LNCaP clone FGC (cell line): ENCODE measurements at places on chromosomes 1 and 21.

DNA sequence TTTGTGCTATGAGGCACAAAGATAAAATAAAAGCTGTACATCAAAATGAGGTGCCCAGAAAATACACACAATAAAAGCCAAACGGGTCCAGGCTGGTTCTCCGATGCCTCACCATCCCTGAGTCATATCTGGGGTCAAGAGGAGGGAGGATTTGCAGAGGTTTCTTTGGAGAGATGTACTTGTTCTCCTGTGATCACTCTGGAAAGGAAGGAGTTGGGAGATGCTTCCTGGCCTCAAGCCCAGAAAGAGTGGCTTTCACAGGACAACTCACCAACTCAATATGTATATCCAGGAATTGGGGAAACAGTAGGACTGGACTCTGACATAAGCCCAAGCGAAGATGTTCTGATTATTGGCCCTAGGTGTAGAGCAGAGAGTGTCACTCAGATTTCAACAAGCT, 51.9 kb downstream of the DIPK1A start:
- no peak for DNase-seq

- no peak for DNase-seq
These were observed 72.0 kb downstream of the ST6GALNAC5 start for GRCh38 chr1:76939050-76939816.

DNA sequence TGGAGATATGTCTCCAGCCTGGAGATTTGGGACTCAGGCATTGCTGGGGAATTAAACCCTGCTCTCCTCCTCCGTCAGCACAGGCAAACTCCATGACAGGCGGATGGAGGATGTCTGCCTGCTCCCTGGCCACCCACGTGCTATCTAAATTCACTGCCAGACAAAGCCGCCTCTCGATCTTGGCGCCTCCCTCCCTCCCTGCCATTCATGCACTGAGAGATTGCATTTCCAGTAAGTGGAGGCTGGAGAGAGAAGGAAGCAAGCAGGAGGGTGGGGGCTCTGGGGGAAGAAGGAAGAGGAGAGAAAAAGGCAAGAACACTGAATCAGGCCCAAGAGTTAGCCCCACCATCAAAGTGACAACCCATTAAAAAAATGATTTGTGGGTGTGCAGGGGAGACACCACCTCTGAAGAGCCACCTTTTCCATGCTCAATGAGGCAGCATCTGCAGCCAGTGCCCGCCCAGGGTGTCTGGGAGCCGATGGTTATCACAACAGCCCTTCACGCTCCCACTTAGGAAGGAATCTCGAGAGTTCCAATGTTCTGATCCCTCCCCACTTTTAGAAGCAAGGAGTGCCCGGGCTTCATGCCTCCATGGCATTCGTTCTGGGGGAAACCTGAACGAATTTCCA, 183.0 kb downstream of the HIVEP3 start:
- DNase-seq: no peak

DNA sequence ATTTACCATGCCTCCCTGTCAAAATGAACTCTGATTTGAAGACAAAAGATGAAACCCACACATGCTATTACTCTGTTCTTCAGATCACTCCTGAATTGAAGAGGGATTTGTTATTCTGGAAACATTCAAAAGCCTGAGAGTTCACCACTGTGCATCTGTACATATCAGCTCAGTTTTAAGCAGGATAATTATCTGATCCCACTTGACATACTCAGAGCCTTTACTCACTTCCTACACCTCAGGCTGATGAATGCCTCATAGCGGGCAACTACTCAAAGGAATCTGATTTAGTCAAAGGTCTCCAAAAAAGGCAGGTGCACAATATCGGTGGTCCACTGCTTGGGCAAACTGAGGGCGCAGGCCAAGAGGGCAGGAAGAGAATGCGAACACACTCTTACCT, 47.5 kb upstream of the LPAR3 start:
- DNase-seq: no peak

GRCh38 chr1:4010284-4010683, 110.2 kb upstream of the C1orf174 start:
- no peak for DNase-seq

- DNase-seq: no peak
These were observed 124.7 kb upstream of the KIAA0040 start for GRCh38 chr1:175317309-175317708.

DNA sequence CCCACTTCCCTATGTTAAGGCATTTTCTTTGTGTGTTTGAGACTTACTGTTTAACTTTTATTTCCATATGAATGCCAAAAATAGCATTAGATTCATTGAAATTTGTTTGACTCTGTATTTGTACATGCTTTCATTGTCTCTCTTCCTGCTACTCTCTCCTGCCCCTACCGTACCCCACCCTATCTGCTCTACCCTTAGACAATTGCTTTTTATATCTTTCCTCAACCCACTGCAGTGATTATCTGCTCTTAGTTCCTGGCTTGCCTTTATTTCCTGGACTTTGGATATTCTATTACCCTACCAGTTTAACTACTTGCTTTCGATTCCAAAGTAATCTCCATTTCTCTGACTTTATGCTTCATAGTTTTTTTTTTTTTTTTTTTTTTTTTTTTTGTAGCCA, 10.5 kb downstream of the RAVER2 start:
- no peak for DNase-seq

- DNase-seq: no peak
These were observed 235.3 kb upstream of the C1orf105 start for GRCh38 chr1:172185211-172185610.

GRCh38 chr21:43757601-43758000, 18.5 kb downstream of the CSTB start:
- no peak for DNase-seq

GRCh38 chr1:156525071-156525501, 24.5 kb upstream of the MEF2D start:
- no peak for DNase-seq

- peak; percentile 32 for DNase-seq
These were observed at the start of gene GPN2 for GRCh38 chr1:26889551-26890466. Gene GPN2, minus strand, starts transcription at chr1:26890283. Its CDS starts 187 bp downstream, at chr1:26890096.

- peak; percentile 81 for DNase-seq
These were observed 73.7 kb downstream of the SPATA46 start for GRCh38 chr1:162303004-162303344.

GRCh38 chr1:152902636-152903035, 5.7 kb upstream of the IVL start:
- DNase-seq: no peak

DNA sequence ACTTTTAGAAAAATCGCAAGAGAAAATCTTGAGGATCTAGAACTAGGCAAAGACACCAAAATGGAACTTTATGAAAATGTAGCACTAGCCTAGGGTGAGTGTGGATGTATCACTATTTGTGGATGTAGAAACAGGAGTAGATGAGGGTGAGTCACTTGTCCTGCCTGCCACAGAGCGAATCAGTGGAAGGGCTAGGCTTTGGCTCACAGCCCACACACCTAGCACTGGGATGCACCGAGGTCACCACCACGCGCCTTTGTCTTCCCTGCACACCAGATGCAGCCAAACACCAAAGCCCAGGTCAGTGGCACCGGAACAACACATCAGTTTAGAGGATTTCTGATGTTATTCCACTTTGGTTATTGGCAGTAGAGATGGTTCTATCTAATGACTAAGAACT, 38.2 kb downstream of the PKNOX1 start:
- DNase-seq: no peak

DNA sequence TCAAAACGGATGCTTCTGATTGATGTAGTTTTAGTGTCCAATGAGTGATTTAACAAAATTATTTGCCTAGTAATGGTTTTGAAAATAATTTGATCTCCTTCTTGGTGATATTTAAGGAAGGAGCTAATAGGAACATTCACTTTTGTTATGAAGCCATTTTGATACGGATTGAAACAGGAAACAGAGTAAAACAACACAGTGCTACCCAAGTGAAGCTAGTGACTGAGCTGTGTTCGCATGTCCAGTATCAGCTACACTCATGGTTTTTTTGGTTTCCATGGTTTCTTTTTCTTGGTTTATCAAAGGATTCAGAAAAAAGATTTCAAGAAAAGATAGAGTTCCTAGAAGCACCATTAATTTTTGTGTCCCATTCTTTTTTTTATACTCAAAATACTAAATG, 40.1 kb upstream of the PLEKHO1 start:
- no peak for DNase-seq

DNA sequence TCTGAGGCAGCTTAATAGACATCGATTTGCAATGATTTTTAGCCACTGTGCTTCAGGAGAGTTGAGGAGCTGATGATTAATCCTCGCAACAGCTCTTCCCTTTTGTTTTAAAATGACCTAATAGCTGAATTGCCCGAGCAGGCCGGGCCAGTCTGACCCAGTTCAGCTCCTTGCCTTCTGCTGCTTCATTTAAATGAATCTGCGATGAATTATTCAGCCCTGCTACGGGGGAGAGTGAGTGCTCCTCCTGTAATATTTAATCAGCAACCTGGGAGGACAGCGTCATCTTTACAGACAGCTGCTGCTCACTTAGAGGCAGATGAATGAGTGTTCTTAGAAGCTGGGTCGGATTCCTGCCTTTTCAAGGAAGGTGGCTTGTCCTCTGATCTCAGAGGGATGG, 325.1 kb downstream of the CAMTA1 start:
- DNase-seq: no peak
